ENCODE measurements at places on chromosomes 13 and 19. TPM values are rescaled to one million over a fixed set of nuclear protein-coding genes. Genes with fewer than 3 reads are reported as not detected.

DNA sequence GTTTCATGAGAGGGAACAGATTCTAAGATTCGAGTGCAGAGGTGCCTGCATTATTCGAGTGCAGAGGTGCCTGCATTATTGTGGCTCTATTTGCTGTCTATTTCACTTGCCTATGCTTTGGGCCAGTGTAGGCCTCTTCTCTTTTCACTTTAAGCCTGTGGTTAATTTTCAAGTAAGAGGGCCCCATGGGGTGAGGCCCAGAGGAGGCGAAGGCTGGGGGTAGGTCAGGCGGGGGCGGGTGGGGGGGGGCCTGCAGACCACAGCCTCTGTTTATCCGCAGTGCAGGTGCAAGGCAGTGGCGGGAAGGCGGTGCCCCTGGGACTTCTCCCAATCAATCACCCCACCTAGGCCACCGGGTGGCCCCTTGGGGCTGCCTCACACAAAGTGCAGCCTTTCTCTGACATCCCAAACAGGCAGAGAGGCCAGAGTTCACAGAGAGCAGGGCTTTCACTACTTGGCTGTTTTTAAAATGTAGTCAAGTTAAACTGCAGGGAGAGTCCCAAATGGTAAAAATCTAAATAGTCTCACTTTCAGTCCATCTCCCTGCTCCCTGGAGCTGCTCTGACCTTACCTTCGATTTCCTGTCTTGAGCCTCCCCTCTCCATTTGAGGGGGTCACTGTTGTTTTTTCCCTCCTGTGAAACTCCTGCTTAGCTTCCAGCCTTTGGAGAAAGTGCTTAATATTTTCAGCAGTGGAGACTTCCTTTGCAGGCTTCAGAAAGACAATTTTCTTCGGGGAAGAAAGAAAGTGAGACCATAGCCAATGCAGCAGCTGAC, 249.0 kb downstream of the DLEU7 start:
- H3K36me3 ChIP-seq = no peaks in the 10 kb centered on the region
- no peak overlapping the region for H3K27ac ChIP-seq
- no peak overlapping the region for H3K4me3 ChIP-seq
- H3K4me1 ChIP-seq = peaks cover 9% of the 10 kb centered on the region

DNA sequence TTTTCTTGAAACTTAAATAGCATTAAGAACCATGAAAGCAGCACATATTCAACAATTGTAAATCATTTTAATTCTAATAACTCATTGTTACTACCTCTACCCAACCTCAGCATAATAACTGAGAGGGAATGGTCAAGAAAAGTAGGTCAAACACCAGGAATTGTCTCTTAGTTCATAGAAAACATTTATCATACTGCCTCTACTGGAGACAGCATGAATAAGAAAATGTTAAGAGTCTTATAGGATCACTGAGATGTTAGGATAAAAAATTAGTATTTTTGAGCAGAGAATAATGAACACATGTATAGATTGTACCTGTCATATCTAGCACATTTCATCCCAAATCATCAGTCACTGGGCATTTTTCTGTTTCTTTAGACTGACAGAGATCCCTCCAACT, 515.3 kb downstream of the PCDH9 start:
- H3K4me3 ChIP-seq = no peak overlapping the region
- no peak overlapping the region for H3K27ac ChIP-seq
- no peaks in the 10 kb centered on the region for H3K4me1 ChIP-seq
- no peak for DNase-seq
- H3K36me3 ChIP-seq = no peaks in the 10 kb centered on the region
- H3K27me3 ChIP-seq = no peaks in the 10 kb centered on the region

GRCh38 chr13:110422913-110423688, 116.0 kb downstream of the COL4A2 start:
- H3K27ac ChIP-seq = peak overlapping the region; percentile 64
- DNase-seq = no peak
- H3K36me3 ChIP-seq = no peaks in the 10 kb centered on the region
- H3K4me1 ChIP-seq = peaks cover 11% of the 10 kb centered on the region
- no peak overlapping the region for H3K4me3 ChIP-seq

- no peaks in the 10 kb centered on the region for H3K27me3 ChIP-seq
- peak; percentile 66 for DNase-seq
- no peaks in the 10 kb centered on the region for H3K36me3 ChIP-seq
- no peak overlapping the region for H3K4me3 ChIP-seq
Measured at GRCh38 chr19:1081301-1082164, 13.6 kb downstream of the POLR2E start.

GRCh38 chr13:102947745-102948405, 102.0 kb downstream of the ERCC5 start:
- peak; percentile 38 for DNase-seq
- H3K27me3 ChIP-seq = no peaks in the 10 kb centered on the region
- H3K4me3 ChIP-seq = no peak overlapping the region
- peaks cover 6% of the 10 kb centered on the region for H3K4me1 ChIP-seq

DNA sequence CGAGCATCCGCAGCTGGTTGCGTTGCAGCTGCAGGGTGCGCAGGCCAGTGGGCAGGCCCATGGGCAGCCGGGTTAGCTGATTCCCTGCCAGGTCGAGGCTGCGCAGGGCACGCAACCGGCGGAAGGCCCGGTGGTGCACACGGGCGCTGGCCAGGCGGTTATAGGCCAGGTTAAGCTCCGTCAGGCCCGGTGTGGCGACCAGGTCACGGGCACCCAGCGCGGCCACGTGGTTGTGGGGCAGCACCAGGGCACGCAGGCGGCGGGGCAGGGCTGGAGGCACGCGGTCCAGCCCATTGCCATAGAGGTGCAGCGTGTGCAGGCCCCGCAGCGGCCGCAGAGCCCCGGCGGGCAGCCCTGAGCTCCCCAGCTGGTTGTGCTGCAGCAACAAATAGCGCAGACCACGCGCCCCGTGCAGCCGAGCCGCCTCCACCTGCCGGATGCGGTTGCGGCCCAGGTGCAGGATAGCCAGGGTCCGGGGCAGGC, 5.3 kb downstream of the PODNL1 start:
- DNase-seq = no peak
- no peaks in the 10 kb centered on the region for H3K4me1 ChIP-seq
- no peaks in the 10 kb centered on the region for H3K27me3 ChIP-seq

DNA sequence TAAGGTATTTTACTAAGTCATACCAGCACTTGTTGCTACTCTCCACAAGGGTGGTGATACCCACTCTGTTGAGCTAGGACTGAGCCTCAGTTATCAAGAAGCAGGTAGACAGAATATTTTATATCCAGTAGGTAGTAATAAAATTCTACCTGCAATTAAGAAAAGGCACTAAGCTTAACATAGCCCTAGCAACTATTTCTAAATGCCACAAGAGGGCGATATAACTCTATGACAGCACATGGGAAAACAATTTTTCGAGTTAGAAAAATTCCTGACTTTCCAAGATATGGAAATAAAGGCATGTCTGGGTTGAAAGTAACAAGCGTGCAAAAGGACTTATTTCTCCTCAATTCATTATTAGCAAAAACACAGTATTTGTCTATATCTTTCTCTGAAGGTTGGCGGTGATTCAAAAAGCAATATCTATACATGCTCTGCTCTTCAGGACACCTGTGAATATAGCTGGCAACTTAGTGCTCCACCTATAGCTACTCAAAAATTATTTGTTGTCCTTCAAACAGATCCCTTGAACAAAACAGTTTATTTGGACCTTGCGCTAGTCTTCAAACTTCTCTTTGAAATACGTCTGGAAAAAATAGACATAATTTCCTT, 14.7 kb downstream of the CCDC169 start:
- H3K27me3 ChIP-seq = no peaks in the 10 kb centered on the region
- H3K4me1 ChIP-seq = no peaks in the 10 kb centered on the region
- no peaks in the 10 kb centered on the region for H3K36me3 ChIP-seq
- no peak overlapping the region for H3K4me3 ChIP-seq

- H3K27me3 ChIP-seq = no peaks in the 10 kb centered on the region
- H3K36me3 ChIP-seq = no peaks in the 10 kb centered on the region
- DNase-seq = no peak
Measured at GRCh38 chr13:109738298-109738746, 48.1 kb downstream of the IRS2 start.

- DNase-seq = no peak
- no peak overlapping the region for H3K4me3 ChIP-seq
- no peak overlapping the region for H3K27ac ChIP-seq
Measured at GRCh38 chr13:112188298-112188610, 121.3 kb downstream of the SOX1 start.

GRCh38 chr13:79678100-79678499, 197.1 kb downstream of the NDFIP2 start:
- H3K27me3 ChIP-seq = no peaks in the 10 kb centered on the region
- peak; percentile 21 for DNase-seq
- no peaks in the 10 kb centered on the region for H3K4me1 ChIP-seq
- no peaks in the 10 kb centered on the region for H3K36me3 ChIP-seq
- H3K27ac ChIP-seq = no peak overlapping the region

LIPE gene
- 6.4 TPM for total RNA-seq

TPP2 gene
- 42.7 TPM for total RNA-seq

JAK3 gene
- total RNA-seq = 2.2 TPM

RFPL4A gene
- total RNA-seq = not detected

PROZ gene
- 5.4 TPM for total RNA-seq
